Activated T-cell treated with anti-CD3 and anti-CD28 coated beads, Interleukin-2, amount 50 U/mL, for 72 hours (primary cell): ENCODE measurements at places on chromosomes 2 and 18.
A peak's percentile ranks its signal among the peaks of the same experiment; 100 is the strongest.

DNA sequence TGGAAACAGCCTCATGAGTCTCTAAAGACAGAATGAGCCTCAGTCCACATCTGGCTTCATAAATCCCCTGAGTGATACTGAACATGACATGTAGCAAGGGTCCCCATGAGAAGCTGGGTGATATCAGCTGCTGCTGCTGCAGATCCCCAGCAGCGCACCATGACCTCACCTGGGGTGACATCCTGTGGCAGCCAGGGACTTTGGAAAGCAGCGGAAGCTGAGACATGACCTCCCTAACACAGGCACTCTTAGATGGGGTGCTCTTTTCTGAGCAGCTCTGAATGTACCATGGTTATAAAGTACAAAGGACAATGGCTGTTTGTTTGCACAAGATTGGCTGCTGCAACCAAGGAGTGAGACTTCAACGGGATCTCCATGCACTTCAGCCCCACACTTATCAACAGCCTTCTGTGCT is 74.7 kb upstream of the TMEM200C start:
- H3K4me3 ChIP-seq, result no peak overlapping the region
- H3K27ac ChIP-seq, result no peak overlapping the region
- no peak for DNase-seq
- peaks cover 21% of the 10 kb centered on the region for H3K4me1 ChIP-seq
- H3K27me3 ChIP-seq, result no peaks in the 10 kb centered on the region

DNA sequence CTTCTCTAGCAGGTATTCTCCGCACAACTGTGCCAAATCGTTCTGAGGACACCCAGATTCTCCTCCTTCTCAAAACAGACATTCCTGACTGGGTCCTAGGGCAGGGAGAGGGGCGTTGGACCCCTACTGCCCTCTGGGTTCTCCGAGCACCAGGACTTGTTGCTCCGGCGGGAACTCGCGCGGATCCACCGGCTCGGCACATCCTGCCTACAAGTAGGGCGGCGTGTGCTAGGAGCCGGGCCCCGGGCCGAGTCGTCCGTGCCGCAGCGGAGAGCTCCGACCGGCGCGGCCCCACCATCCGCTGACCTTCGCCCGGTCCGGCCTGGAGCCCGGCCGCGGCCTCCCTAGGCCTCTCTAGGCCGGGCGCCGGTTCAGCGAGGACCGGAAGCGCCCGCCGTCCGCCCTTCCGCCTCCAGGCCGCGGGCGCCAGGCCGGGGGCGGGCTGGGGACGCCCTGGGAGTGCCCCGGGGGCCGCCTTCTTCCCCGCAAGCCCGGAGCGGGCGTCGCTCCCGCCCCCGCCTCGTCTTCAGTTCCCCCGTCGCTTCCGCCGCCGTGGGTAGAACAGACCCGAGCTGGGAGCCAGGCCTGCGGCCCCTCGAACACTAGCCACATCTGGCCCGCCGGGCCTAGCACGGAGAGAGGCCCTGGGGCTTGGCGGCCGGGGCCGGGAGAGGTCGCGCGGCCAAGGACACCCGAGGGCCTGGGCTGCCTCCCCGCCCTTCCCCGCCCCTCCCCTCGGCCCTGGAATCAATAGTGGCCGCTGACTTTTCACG is 7.6 kb upstream of the ONECUT2 start:
- peaks cover 58% of the 10 kb centered on the region for H3K27me3 ChIP-seq
- peaks cover 16% of the 10 kb centered on the region for H3K4me1 ChIP-seq
- DNase-seq, result no peak
- H3K27ac ChIP-seq, result no peak overlapping the region
- peaks cover 8% of the 10 kb centered on the region for H3K36me3 ChIP-seq

GRCh38 chr2:1652034-1652790 is 92.1 kb downstream of the PXDN start:
- no peaks in the 10 kb centered on the region for H3K4me1 ChIP-seq
- DNase-seq, result no peak
- H3K4me3 ChIP-seq, result no peak overlapping the region
- no peaks in the 10 kb centered on the region for H3K36me3 ChIP-seq
- H3K27me3 ChIP-seq, result no peaks in the 10 kb centered on the region
- no peak overlapping the region for H3K27ac ChIP-seq

DNA sequence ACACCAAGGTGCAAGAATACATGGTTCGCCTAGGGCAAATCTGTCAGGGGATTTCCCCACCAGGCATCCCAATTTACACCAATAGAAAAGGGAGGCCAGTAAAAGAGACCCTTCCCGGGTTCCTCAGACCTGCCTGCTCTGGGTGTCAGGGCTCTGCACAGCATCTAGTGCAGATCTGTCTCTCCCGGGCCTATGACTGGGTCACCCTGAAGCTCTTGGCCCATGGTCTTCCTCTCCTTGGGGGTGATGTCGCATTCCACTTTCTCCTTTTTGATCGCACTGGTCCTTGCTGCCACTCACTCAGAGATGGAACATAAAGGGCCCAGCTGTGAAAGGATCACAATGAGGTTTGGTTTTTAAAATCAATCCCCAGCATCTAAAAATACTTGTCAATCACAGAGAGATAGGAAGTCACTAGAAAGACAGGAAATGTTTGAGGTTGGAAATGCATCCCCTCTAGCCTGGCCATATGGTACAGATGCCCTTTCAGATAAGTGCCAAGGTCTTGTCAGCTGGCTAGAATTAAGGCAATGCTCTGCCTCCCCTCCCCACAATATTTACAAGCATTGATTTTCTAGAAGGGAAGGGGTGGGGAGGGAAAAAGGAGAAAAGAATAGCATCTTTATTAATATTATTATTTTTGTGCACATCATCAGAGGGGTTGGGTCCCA is 34.9 kb upstream of the AFTPH start:
- H3K27me3 ChIP-seq, result peaks cover 8% of the 10 kb centered on the region
- DNase-seq, result no peak
- H3K4me1 ChIP-seq, result peaks cover 7% of the 10 kb centered on the region
- no peak overlapping the region for H3K27ac ChIP-seq
- H3K36me3 ChIP-seq, result no peaks in the 10 kb centered on the region

DNA sequence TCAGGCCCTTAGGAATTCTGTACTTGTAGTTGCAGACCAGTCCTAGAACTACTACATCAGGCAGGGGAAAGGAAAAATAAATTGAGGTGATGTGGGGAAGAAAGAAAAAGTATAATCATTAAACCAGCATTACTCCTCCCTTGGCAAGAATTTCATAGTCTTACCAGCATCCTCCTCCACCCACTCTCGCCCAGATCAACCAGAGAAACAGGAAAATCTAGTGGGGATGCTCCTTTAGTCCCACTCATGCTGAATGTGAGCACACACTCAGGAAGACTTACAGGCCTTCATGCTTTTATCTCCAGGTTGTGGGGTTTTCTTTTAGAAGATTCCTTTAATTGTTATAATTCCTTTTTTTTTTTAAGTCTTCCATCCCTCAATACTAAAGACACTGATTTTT is 129.3 kb upstream of the CCDC150 start:
- H3K4me3 ChIP-seq, result no peak overlapping the region
- no peaks in the 10 kb centered on the region for H3K4me1 ChIP-seq
- H3K36me3 ChIP-seq, result no peaks in the 10 kb centered on the region
- peaks cover 18% of the 10 kb centered on the region for H3K27me3 ChIP-seq

GRCh38 chr18:12552879-12553242 is 105.0 kb downstream of the SPIRE1 start:
- H3K4me1 ChIP-seq, result no peaks in the 10 kb centered on the region
- no peak overlapping the region for H3K27ac ChIP-seq
- no peak overlapping the region for H3K4me3 ChIP-seq
- peaks cover 2% of the 10 kb centered on the region for H3K36me3 ChIP-seq
- DNase-seq, result no peak
- peaks cover 6% of the 10 kb centered on the region for H3K27me3 ChIP-seq

GRCh38 chr18:8942909-8943545 is 159.5 kb upstream of the NDUFV2 start:
- peaks cover 21% of the 10 kb centered on the region for H3K27me3 ChIP-seq
- no peaks in the 10 kb centered on the region for H3K36me3 ChIP-seq
- DNase-seq, result no peak
- no peak overlapping the region for H3K27ac ChIP-seq

- H3K36me3 ChIP-seq, result peaks cover 2% of the 10 kb centered on the region
- H3K27ac ChIP-seq, result no peak overlapping the region
- H3K27me3 ChIP-seq, result peaks cover 5% of the 10 kb centered on the region
These were observed 247.8 kb downstream of the GBX2 start for GRCh38 chr2:235920216-235920865.

GRCh38 chr2:63588385-63589147 is at the start of the genes MDH1 and WDPCP:
TSS of gene MDH1 (plus strand) at chr2:63588963. CDS start at chr2:63589044, 81 bp downstream.
TSS of gene WDPCP (minus strand) at chr2:63588477. CDS start at chr2:63588271, 206 bp downstream.
- DNase-seq, result peak; percentile 94
- peak within 1 kb of the TSS; percentile 90 for H3K27ac ChIP-seq
- peak within 1 kb of the TSS; percentile 92 for H3K4me3 ChIP-seq
- H3K36me3 ChIP-seq, result no peaks in the 10 kb centered on the region
- peaks cover 41% of the 10 kb centered on the region for H3K4me1 ChIP-seq

GRCh38 chr2:104049981-104050380 is 803.9 kb upstream of the POU3F3 start:
- no peaks in the 10 kb centered on the region for H3K4me1 ChIP-seq
- H3K4me3 ChIP-seq, result no peak overlapping the region
- no peak overlapping the region for H3K27ac ChIP-seq
- no peaks in the 10 kb centered on the region for H3K36me3 ChIP-seq
- H3K27me3 ChIP-seq, result no peaks in the 10 kb centered on the region
- DNase-seq, result no peak

DNA sequence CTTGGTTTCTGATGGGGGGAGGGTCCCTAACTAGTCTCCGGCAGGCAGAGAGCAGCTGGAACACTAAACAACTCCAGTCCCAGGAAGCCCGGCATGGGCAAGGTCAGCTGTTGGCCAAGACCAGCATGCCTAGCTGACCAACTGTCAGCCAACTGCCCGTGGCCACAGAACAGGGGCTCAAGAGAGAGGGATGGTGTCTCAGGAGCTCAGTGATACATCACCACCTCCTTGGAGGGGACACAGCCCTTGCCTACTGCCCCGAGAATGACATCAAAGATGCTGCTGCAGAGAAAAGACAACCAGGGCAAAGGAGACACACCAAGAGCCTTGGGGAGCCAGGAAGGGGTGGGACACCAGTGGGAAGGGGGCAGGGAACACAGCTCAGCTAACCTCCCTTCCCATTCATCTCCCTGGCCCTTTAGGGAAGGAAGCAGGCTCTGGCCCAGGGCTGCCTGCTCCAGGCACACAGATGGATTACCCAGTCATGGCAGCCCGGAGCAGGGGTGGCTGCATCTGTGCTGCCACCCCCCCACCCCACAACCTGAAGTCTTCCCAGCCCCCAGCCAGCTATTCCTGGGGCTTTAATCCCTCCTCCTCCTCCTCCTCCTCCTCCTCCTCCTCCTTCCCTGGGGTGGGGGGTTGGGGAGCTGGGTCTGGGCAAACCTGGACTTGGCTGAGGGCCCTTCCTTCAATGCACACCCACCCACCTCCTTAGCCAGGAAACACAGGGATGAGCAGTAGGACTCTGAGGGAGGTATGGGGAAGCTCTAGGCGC is 1.9 kb downstream of the BIN1 start:
- peak overlapping the region; percentile 44 for H3K4me3 ChIP-seq
- peaks cover 8% of the 10 kb centered on the region for H3K27me3 ChIP-seq
- DNase-seq, result no peak
- peaks cover 6% of the 10 kb centered on the region for H3K4me1 ChIP-seq
- no peak overlapping the region for H3K27ac ChIP-seq

- H3K36me3 ChIP-seq, result peaks cover 2% of the 10 kb centered on the region
- H3K27me3 ChIP-seq, result peaks cover 31% of the 10 kb centered on the region
- peaks cover 5% of the 10 kb centered on the region for H3K4me1 ChIP-seq
- no peak overlapping the region for H3K4me3 ChIP-seq
- no peak overlapping the region for H3K27ac ChIP-seq
These were observed 49.0 kb upstream of the MAP4K3 start for GRCh38 chr2:39486071-39486470.

DNA sequence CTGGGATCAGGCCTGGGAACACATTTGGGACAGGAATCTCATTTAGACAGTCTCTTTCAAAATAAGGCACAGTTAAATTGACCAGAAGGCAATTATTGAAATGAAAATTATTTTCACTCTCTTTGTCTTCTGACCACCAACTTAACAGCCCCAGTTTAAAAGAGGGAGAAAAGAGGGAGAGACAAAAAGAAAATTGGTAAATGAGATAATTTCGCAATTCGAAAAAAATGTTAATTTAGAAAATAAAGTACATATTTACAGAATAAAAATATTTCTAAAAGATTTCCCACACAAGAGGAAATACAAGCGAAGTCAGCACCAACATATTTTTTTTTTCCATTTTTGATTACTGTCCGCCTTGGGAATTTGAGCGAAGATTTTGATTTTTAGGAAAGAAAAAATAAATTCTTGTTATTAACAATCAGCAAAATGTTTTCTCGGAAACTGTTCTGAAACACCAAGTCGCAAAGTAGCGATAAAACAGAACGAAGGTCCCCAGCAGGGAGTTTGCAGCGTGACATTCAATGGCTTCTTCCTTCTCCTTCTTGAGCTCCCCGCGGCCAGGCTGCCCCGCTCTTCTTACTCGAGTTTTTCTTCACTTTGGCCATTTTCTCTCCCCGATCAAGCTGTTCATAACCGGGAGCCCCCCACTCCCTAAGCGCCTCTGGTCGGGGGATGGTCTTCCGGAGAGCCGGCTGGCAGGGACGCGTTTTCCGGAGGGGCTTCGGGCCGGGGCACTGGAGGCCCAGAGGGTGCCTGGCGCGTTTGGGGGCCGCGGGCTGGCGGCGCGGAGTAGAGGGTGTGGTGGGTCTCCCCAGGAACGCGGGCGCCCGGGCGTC is 5.0 kb downstream of the SP9 start:
- H3K4me3 ChIP-seq, result peak overlapping the region; percentile 76
- H3K4me1 ChIP-seq, result peaks cover 55% of the 10 kb centered on the region
- H3K36me3 ChIP-seq, result no peaks in the 10 kb centered on the region

DNA sequence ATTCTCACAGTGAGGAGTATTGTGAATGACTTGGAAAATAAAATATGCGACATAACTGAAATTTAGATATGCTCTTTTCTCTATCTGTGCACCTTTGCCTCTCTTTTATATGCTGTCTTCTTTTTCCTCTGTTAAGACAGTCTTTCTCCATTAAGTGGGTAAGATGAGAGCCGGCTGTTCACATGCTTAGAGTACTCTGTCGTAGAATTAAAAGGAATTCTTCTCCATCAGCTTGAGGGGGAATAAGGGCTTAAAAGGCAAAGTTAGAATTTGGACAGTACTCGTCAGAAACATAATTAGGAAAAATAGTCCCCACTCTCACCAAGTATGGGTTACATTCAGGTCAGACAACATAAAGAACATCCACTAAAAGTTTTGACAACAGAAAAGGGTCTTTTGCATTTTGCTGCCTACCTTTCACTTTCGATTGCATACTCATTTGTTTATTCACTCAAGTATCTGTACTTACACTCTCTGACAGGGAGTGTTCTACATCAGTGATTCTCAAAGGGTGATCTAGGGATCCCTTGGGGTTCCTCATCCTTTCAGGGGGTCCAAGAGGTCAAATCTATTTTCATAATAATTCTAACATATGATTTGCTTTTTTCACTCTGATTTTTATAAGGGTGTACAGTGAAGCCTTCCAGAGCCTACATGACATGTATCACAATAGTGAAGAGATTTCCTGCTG is 48.0 kb downstream of the ARHGAP15 start:
- no peaks in the 10 kb centered on the region for H3K27me3 ChIP-seq
- peak overlapping the region; percentile 93 for H3K27ac ChIP-seq
- DNase-seq, result no peak
- peak overlapping the region; percentile 84 for H3K4me3 ChIP-seq
- H3K4me1 ChIP-seq, result peaks cover 44% of the 10 kb centered on the region
